Mesothelial cell of epicardium (in vitro differentiated cells): ENCODE measurements at places on chromosomes 5 and 9.

DNA sequence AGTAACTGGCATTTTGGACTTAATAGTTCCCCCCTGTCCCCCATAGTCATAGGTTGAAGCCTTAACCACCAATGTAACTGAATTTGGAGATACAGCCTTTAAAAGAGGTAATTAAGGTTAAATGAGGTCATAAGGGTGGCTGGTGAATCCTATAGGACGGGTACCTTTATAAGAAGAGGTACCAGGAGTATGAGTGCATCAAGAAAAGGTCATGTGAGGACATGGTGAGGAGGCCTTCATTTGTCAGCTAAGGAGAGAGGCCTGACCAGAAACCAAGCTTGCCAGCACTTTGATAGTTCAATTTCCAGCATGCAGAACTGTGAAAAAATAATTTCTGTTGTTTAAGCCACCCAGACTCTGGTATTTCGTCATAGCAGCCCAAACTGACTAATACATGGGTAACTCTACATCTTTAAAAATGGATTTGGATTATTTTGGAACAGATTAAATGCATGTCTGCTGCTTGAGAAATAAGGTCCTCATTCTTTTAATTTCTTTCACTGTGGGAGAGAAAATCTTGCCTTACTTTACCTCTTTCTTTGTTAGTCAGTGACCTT is 9.7 kb downstream of the RASA1 start:
- no peaks in the 10 kb centered on the region for H3K27me3 ChIP-seq
- peaks cover 28% of the 10 kb centered on the region for H3K36me3 ChIP-seq
- no peak overlapping the region for H3K4me3 ChIP-seq
- DNase-seq = no peak

GRCh38 chr5:50301756-50302155 is 139.3 kb downstream of the EMB start:
- no peak overlapping the region for H3K27ac ChIP-seq
- H3K27me3 ChIP-seq = no peaks in the 10 kb centered on the region
- DNase-seq = no peak
- no peaks in the 10 kb centered on the region for H3K4me1 ChIP-seq

- H3K4me3 ChIP-seq = no peak overlapping the region
- peaks cover 65% of the 10 kb centered on the region for H3K4me1 ChIP-seq
- peak overlapping the region; percentile 64 for H3K27ac ChIP-seq
- H3K27me3 ChIP-seq = no peaks in the 10 kb centered on the region
These were observed 124.8 kb downstream of the NFIB start for GRCh38 chr9:14189146-14189545.

DNA sequence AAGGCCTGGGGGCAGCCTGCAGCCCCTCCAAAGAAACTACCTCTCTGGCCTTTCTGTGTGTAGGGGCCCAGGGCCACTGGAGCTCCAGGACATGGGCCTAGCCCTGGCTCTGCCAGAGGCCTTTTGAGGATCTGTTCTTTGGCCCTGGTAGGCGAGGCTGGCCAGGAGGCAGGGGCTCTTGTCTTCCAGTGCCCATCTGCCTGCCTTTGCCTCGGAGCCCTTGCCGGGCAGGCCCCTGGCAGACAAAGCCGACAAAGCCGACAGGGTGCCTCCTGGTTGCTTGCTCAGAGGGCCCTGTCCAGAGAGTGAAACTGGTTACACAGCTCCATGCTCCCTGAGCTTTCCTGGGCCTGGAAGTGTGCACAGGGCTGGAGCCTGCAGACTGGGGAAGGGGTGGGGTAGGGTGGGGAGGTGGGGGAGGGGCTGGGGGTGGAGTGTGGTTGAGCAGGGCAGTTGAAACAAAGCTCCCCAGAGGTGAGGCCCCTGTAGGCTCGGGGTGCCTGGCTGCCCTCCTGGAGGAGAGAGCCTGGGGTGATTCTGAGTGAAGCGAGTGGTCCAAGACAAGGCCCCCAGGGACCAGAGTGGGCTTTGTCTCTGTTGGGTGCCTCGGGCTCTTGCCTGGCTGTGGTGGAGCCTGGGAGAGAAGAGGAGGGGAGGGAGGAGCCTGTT is 29.3 kb downstream of the PTPA start:
- DNase-seq = peak; percentile 56
- peaks cover 54% of the 10 kb centered on the region for H3K4me1 ChIP-seq
- no peaks in the 10 kb centered on the region for H3K27me3 ChIP-seq
- peak overlapping the region; percentile 75 for H3K4me3 ChIP-seq
- peaks cover 12% of the 10 kb centered on the region for H3K36me3 ChIP-seq
- H3K27ac ChIP-seq = peak overlapping the region; percentile 100

- no peaks in the 10 kb centered on the region for H3K4me1 ChIP-seq
- no peak overlapping the region for H3K4me3 ChIP-seq
- no peak for DNase-seq
- no peak overlapping the region for H3K27ac ChIP-seq
- no peaks in the 10 kb centered on the region for H3K36me3 ChIP-seq
These were observed 19.4 kb downstream of the PLPPR1 start for GRCh38 chr9:101047848-101048397.

GRCh38 chr5:35026280-35026840 is 21.4 kb downstream of the AGXT2 start:
- H3K27me3 ChIP-seq = peaks cover 5% of the 10 kb centered on the region
- no peak overlapping the region for H3K27ac ChIP-seq
- H3K4me1 ChIP-seq = peaks cover 3% of the 10 kb centered on the region
- H3K36me3 ChIP-seq = no peaks in the 10 kb centered on the region
- no peak for DNase-seq
- no peak overlapping the region for H3K4me3 ChIP-seq

DNA sequence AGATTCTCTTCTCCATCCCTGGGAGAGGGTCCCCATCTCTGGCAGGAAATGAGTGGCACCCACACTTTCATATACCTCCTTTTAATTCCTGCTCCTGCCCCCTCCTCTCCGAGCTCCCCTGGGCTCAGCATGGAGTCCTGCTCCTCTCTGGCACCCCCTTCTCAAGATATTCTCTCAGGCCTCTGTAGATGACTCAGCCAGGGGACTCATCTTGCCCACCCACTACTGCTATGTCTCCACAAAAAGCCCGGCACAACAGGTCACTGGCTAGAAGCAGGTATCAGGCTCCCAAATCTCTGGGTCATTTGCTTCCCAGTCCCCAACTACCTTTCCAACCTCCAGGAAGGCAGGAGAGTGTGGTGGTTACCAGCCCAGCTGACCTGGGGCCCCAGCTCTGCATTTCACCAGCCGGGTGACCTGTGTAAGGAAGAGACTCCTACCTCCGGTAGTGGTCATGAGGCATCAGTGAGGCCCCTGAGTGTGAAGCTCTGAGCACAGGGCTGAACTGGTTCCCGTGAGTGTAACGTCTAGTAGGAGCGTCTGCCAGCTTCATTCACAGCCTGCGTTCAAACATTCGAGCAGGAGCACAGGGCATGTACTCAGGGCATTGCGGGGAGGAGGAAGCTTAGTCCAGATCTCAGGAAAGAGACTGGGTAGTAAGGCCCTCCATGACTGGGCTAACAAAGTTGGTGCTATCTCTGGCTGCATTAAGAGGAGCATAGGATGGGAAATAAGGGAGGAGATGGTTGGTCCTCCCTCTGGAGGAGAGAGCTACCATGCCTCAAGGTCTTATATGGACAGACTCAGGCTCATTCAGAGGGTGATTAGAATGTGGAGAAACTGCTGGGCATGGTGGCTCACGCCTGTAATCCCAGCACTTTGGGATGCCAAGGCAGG is 63.7 kb downstream of the LMX1B start:
- no peak for DNase-seq
- no peak overlapping the region for H3K27ac ChIP-seq
- no peak overlapping the region for H3K4me3 ChIP-seq
- H3K36me3 ChIP-seq = peaks cover 3% of the 10 kb centered on the region

GRCh38 chr5:68134669-68135313 is 80.8 kb upstream of the PIK3R1 start:
- H3K4me1 ChIP-seq = peaks cover 2% of the 10 kb centered on the region
- no peak overlapping the region for H3K4me3 ChIP-seq
- DNase-seq = no peak
- H3K27ac ChIP-seq = no peak overlapping the region

GRCh38 chr5:40569546-40570270 is 110.0 kb upstream of the PTGER4 start:
- H3K27ac ChIP-seq = no peak overlapping the region
- peaks cover 3% of the 10 kb centered on the region for H3K36me3 ChIP-seq
- H3K4me3 ChIP-seq = no peak overlapping the region
- no peak for DNase-seq

DNA sequence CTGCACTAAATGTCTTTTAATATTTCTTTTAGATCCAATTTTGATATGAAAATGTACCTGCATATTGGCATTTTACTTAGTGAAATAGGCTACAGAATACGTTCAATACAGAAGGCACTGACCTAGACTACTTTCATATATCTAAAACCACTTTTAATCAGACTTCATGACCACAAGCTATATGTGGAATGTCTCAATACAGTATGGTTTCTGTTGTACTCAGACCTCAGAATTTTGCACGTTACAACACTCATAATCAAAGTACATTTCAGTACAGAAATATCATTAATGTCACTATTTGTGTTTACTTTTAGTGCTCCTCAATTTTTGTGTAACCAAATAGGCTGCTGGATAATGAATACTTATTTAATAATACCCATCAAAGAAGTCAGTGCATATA is 74.8 kb downstream of the MEF2C start:
- no peak overlapping the region for H3K4me3 ChIP-seq
- no peak overlapping the region for H3K27ac ChIP-seq
- peaks cover 3% of the 10 kb centered on the region for H3K4me1 ChIP-seq
- H3K27me3 ChIP-seq = no peaks in the 10 kb centered on the region

DNA sequence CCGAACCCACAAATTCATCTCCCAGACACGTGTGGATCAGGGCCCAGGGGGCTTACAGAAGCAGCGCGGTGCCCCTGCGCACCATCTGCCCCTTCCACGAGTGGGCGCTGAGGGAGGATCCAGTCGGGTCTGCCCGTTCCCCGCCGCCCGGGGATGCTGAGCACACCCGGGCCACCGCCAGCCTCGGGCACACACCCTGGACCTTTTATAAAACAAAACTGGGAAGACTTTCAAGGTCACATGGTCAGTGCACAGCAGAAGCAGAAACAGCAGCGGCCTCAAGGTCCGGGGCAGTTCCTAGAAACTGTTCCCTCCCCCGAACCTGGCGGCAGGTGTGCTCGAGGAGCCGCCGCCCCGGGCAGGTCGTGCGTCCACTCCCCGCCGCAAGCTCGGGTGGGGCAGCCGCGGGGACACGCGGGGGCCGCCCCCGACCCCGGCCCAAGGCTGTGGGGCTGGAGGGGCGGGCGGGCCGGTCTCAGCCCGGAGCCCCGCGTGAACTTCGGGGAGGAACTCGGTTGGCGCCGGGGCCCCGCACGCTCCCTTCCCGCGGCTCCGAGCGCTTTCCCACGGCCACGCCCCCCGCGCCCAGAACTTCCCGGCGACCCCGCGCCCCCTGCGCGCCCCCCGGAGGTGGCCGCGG is 633 bp upstream of the PPP1R26 start:
- no peaks in the 10 kb centered on the region for H3K27me3 ChIP-seq
- DNase-seq = no peak
- peaks cover 3% of the 10 kb centered on the region for H3K36me3 ChIP-seq
- peak overlapping the region; percentile 93 for H3K4me3 ChIP-seq
- H3K4me1 ChIP-seq = peaks cover 10% of the 10 kb centered on the region
- peak overlapping the region; percentile 88 for H3K27ac ChIP-seq

DNA sequence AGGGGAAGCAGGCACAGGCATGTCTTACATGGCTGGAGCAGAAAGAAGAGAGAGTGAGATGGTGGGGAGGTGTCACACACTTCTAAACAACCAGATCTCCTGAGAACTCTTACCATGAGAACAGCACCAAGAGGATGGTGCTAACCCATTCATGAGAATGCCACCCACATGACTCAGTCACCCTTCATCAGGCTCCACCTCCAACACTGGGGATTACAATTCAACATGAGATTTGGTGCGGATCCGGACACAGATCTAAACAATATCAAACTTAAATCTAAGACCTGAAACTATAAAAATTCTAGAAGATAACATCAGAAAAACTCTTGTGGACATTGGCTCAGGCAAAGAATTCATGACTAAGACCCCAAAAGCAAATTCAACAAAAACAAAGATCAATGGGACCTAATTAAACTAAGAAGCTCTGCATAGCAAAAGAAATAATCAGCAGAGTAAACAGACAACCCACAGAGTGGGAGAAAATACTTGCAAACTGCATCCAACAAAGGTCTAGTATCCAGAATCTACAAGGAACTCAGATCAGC is 65.4 kb downstream of the SPATA31C2 start:
- H3K27ac ChIP-seq = peak overlapping the region; percentile 43
- H3K4me1 ChIP-seq = peaks cover 25% of the 10 kb centered on the region
- peaks cover 5% of the 10 kb centered on the region for H3K36me3 ChIP-seq
- no peak overlapping the region for H3K4me3 ChIP-seq
- DNase-seq = no peak

DNA sequence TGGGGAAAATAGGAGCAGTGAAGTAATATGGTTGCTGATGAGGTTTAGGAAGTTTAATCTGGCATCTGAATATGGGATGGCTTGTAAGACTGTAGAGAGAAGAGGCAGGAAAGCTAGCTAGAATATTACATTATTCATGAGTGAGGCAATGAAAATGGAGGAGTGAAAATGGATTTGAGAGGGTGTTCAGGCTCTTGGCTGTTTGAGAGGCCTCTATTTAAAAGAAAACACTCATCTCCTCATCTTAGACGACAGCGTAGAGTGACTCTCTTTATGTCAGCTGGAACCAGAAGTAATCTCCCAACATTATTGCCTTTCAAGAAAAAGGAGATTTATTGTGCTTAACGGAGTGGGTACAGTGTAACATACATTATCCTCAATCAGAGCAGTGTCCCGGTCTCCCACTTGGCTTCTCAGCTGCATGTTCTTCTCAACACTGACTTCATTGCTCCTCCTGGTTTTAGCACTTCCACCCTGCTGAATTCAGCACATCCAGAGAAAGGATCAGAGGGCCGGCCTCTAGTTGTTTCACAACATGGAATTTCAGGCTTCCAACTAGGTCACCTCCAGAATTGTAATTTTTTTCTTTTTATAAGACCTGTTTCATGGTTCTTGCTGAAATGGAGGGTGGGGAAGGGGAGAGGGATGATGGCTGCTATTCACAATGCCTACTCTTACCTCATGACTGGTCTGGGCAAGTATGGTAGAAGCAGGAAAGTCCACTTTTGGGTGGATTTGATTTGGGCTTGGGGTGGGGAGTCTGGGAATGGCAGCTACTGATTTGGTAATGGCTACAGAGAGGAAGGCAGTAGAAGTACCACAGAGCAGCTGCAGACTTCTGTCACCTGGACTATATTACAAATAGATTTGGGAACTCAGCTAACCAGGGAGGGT is 52.9 kb upstream of the KIAA1958 start:
- no peak for DNase-seq
- no peak overlapping the region for H3K4me3 ChIP-seq
- H3K27me3 ChIP-seq = no peaks in the 10 kb centered on the region
- H3K27ac ChIP-seq = no peak overlapping the region
- peaks cover 22% of the 10 kb centered on the region for H3K36me3 ChIP-seq

GRCh38 chr9:135610290-135611141 is 28.8 kb downstream of the GLT6D1 start:
- peaks cover 1% of the 10 kb centered on the region for H3K27me3 ChIP-seq
- H3K4me3 ChIP-seq = no peak overlapping the region
- no peak overlapping the region for H3K27ac ChIP-seq

GRCh38 chr5:127111112-127111511 is 37.8 kb upstream of the C5orf63 start:
- H3K27ac ChIP-seq = no peak overlapping the region
- no peak for DNase-seq
- H3K27me3 ChIP-seq = peaks cover 11% of the 10 kb centered on the region
- peaks cover 3% of the 10 kb centered on the region for H3K36me3 ChIP-seq
- H3K4me1 ChIP-seq = no peaks in the 10 kb centered on the region
